NCI-H1436 treated with DMSO at 0.1 percent for 48 hours (cell line): ENCODE measurements at places on chromosomes 3 and 15.

- no peak for DNase-seq
Measured at GRCh38 chr3:179410999-179411398, 40.3 kb downstream of the GNB4 start.

DNA sequence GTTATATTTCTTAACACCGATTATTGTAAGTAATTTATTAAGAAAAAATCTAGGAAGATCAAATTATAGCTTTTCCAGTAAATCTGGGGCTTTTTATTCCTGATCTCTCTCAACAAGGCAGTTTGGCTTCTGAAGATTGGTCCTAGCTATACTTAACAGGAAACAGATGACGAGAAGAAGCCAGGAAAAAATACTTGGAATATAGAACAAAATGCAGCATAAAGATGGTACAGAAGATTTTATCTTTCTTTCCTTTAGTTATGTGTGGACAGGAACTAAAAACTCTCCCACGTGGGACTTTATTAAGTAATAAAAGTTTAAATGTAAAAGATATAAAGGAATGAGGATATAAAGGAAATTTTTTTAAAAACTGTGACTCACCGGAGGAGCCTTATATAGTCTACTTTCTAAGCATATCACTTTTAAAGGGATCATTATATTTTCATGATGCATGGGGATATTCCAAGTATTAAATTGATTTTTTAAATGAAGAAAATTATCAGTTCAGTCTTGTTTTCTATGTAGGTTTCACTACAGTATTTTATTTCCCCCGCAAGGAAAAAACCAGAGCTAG is 8.2 kb downstream of the B3GNT5 start:
- no peak for DNase-seq

DNA sequence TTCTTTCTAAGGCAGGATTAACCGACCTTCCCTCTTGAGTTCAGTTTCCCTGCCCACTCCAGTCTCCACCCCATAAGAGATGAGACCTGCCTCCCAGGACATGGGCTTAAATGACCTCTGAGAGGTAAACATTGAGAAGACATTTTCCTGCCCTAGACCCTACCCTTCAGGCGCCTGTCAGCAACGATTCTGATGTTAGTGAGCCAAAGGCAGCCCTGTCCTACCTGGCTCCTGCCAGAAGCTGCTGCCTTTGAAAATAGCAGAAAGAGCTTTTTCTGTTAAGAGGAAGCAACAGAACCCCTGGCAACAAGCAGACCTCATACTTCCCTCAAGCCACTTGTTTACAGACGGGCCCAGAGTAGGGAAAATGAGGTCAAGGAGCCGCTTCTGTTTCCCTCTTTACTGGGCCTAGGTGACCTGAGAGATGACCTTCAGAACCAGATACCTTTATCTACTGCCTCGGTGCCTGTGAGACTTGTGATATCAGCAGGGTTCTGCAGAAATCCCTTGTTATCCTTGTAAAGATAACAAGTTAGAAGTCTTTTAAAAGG is 52.0 kb downstream of the CD200R1L start:
- no peak for DNase-seq

- DNase-seq, result no peak
Measured at GRCh38 chr3:39843440-39843839, 34.0 kb downstream of the MYRIP start.
